Hepatocyte (in vitro differentiated cells): ENCODE measurements at places on chromosomes 7 and 10.
A peak's percentile ranks its signal among the peaks of the same experiment; 100 is the strongest.

- no peak for DNase-seq
Observed at GRCh38 chr7:83130623-83131545, 31.8 kb downstream of the PCLO start.

GRCh38 chr10:76201962-76202361 lies 770.5 kb downstream of the LRMDA start:
- no peak for DNase-seq

DNA sequence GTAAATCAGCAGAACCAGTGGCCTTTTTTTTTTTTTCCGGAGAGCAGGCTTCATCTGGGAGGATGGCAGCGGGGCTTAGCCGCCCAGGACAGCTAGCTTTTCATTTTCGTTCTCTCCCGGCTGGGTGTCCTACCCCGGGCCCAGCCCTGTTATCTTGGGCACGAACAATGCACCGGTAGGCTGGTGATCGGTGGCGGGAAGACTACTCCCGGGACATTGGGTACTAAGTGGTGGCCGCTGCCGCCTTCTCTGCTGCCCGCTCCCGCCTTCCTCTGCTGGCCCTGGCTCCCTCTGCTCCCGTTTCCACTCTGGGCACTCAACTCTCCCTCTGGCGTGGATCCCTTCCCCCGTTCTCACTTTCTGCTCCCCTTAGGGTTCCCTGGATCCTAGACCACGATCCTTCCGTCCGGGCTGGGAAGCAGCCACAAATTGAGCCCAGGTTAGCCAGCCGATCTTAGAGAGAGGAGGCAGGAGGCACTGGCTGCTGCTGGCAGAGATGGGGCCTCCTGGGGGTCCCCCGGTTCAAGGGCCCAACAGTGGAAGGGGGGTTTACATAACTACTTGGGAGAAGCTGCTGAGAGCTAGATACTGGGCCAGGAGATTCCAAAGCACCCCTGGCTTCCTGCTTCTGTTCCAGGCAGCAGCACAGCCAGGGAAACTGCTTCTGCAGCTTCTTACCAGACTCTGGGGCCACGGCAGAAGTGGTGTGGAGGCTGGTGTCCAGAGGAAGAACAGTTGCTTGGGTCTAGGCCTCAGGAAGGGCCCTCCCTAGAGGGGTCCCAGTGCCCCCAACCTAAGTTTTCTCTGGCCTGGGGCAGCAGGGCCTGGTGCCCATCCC lies 1.8 kb downstream of the TLX1 start:
- no peak for DNase-seq

GRCh38 chr7:148695953-148696352 lies 2.8 kb upstream of the CUL1 start:
- DNase-seq: no peak

DNA sequence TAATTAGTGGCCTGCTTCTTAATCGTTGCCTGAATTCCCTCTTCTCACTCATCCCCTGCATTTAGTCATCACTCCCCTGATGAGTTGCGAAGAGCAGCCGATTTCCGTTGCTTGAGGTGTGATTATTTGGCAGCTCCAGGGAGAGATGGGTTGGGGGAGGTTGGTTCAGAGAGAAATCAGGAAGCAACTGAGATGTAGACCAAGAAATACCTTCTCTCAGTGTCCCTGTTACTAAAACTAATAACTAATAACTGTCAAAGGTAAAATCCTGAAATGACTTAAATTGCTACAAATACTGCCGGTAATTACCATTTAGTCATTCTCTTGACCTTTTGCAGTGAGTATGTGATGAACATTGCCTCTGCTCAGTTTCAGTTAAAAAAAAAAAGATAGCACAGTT lies 76.9 kb downstream of the ELMO1 start:
- no peak for DNase-seq

- DNase-seq: peak; percentile 53
Observed at GRCh38 chr7:134450294-134451000, 8.5 kb downstream of the AKR1B1 start.

DNA sequence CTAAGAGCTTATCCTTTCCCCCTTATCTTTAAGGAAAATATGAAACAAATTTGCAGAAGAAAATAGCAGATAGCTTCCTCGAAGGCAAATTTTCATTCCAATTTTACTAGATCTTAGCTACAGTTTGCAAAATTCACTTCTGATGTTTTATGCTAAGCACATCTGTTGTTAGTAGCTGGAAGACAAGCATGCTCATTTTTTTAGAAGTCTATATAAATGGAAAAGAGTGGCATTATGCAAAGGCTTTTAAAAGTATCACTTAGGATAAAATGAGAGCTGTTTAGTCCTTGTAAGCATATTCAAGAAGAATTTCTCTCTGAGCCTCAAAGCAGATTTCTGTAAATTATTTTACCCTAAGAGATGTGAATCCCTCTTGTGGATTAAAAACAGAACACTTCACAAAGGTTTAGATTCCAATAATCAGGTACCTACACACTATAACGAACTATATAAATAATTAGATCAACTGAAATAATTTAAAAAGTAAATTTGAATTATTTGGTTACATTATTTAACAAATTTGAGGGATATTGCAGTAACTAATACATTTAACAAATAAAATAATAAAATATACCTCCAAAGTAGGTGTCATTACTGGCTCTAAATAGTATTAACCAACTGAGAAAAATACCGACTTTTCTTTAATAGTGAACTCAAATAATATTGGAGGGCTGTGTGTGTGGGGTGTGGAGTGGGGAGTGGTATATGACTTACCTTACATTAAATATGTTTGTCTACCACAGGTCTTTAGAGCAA lies 307.1 kb downstream of the SEMA3D start:
- DNase-seq: no peak

- peak; percentile 82 for DNase-seq
Observed at GRCh38 chr10:79084012-79084971, 15.5 kb downstream of the ZMIZ1 start.

DNA sequence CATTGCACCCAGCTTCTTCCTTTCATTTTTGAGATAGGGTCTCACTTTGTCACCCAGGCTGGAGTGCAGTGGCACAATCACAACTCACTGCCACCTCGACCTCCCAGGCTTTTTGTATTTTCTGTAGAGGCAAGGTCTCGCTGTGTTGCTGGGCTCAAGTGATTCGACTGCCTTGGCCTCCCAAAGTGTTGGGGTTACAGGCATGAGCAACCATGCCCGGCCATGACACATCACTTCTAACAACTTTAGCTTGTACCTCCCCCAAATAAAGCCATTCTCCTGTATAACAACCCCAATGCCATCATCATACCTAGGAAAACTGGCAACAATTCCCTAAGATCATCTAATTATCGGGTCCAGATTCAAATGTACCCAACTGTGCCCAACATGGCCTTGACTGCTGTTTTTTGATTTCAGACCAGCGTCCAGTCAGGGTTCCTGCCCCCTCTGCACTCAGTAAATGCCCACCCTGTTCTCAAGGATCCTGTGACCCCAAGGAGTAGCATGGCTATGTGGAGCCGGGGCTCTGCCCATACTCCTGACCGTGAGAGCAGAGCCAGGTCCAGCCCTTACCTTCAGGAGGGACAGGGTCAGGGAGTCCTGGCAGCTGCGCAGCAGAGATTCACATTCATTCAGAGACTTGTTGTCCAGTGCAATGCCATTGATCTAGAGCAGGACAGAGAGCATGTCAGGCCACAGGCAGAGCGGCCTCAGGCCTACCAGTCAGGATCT lies 102.6 kb downstream of the DLG5 start:
- DNase-seq: no peak

GRCh38 chr10:132444877-132445351 lies 47.9 kb downstream of the PWWP2B start:
- DNase-seq: no peak

GRCh38 chr10:5573968-5574641 lies 49.3 kb downstream of the CALML3 start:
- DNase-seq: no peak

DNA sequence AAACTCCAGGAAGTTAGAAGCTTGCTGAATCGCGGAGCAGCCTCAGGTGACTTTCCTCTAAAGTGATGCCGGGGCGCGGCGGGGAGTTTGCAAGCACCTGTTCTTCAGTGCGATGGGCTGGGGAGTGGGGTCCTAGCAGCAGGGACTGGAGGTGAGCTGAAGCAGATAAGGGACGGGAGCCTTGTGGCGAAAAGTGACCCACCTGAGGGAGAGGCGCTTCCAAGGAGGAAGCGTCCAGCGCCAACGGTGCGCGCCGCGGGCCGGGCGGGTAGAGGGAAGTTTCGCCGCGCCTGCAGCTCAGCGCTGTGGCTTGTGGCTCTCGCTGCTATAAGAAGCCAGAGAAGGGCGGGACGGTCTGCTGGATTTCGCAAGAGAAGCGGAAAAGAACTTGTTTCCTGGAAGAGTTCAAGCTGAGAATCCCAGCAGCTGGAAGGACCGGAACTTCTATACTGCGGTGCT lies at the start of gene STEAP4:
TSS of gene STEAP4 (minus strand) at position 305 of the 459 bp plus-strand sequence. CDS start 22,625 bp downstream, outside the sequence.
- DNase-seq: peak; percentile 85

- peak; percentile 86 for DNase-seq
Observed at GRCh38 chr7:140625908-140626868, 14.4 kb downstream of the DENND2A start.
